AG04450 (cell line): ENCODE measurements at places on chromosomes 5 and 9.

- no peak for DNase-seq
Observed at GRCh38 chr5:74578356-74579044, 62.0 kb downstream of the ENC1 start.

DNA sequence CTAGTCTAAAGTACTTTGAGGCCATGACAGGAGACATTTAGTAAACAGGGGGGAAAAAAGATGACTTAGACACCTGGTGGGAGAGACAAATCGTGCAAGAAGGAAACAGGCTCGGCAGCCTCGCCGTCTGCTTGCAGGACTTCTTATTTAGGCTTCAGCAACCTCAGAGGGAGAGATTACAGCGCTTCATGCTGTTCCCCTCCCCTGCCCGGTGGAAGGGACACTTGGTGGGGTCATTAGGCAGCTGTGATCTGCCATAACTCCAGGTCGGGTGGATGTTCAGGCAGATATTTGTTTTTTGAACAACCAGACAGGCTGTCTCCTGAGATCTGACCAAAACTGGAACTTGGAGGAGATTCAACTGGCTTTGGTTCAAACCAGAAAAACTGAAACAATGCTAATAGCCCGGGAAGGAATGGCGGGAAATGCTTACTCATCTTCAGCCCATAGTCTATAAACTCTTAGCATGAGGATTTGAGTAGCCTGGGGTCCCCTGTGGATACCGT lies 38.1 kb upstream of the CD180 start:
- DNase-seq = peak; percentile 37

GRCh38 chr5:111697215-111697614 lies 59.8 kb downstream of the NREP start:
- DNase-seq = no peak

GRCh38 chr5:56739990-56740389 lies 75.4 kb upstream of the MAP3K1 start:
- no peak for DNase-seq

DNA sequence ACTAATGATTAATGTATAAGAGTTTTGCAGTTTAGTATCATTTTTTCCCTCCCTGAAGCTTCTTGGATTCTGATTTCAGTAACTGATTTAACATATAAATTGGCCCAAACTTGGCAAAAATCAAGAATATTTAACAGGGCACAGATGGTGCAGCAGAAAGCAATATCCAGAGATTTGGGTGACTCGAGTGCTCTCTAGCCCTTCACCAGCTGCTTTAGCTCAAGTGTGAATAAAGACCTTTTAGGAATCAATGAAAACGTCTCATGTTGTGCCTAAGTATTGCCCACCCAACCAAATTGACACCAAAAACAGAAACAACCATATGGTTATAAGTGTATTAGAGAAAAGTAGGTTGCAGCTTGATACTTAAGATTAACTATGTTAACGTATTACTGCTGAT lies 933.4 kb upstream of the PTPRD start:
- DNase-seq = no peak

DNA sequence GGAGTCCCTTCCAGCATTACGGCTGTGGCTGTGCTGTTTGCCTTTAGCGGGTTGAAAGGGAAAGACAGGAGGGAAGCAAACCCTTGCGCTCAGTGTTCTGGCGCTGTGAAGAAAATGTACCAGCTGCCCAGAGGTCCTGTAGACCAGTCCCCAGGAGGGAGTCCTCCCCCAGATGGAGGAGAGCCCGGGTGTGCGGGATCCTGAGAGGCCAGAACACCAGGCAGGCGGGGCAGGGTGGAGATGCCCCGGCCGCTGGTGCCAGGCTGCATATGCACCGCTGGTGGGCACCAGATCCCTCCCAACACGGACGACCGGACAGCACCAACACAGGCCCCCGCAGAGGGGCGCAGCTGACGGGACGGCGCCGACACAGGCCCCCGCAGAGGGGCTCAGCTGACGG lies 37.2 kb upstream of the SLC9A3 start:
- DNase-seq = no peak

GRCh38 chr5:78758169-78758839 lies 109.7 kb upstream of the LHFPL2 start:
- peak; percentile 68 for DNase-seq

DNA sequence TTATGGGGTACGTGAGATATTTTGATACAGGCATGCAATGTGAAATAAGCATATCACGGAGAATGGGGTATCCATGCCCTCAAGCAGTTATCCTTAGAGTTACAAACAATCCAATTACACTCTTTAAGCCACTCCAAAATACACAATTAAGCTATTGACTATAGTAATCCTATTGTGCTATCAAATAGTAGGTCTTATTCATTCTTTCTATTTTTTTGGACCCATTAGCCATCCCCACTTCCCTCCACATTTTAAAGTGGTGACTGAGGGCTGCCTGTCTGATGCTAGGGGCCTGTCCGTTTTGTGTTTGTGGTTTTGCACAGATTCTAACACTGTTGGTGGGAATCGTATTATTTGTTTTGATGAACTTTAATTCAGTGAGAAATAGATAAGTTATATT lies 129.7 kb upstream of the DHFR start:
- no peak for DNase-seq

GRCh38 chr9:97394881-97395280 lies 17.0 kb upstream of the TDRD7 start:
- DNase-seq = no peak

GRCh38 chr5:171447226-171447625 lies 27.8 kb downstream of the FGF18 start:
- DNase-seq = no peak

DNA sequence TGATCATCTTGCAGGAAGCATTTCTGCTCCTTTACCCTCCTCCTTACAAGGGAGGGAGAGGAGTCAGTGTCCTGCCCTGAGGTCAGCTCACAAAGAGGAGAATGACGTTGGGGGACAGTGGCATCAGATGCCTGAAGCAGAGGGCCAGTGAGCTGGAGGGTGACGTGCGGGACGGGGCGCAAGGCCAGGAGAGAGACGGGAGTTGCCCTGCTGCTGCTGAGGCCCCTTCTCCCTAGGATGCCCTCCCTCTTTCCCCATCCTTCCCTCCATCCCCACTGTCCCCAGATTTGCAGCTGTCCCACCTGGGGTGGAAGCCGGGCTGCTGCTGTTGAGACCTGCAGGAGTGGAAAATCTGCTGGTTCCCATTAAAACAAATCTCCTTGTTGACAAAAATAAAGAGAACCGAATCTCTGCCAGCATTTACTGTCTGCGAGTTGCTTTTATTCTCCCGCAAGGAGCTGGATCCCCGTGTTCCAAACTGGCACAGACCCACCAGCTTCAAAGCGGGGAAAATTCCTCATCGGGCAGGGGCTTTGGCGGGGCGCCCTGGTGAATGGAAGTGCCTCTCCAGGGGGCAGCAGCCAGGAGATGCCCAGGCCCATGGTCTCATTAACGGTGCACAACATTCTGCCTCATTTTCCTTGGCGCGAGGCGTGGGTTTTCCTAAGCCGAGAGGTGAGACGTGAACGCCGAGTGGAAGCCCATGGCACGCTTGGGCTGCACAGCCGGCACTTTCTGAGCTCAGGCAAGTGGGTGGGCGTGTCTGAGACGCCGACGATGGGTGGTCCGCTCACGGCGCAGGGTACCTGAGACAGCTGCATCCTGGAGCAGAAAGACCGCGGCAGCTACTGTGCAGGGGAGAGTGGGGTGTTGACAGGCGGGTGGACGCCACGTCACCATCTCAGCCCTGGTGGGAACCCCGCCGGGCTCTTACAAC lies 13.9 kb upstream of the COL5A1 start:
- no peak for DNase-seq

- DNase-seq = no peak
Observed at GRCh38 chr5:139765409-139766217, 30.0 kb upstream of the PSD2 start.

GRCh38 chr9:84919440-84919839 lies 249.9 kb downstream of the NTRK2 start:
- no peak for DNase-seq

GRCh38 chr9:36871606-36872005 lies 162.5 kb downstream of the PAX5 start:
- no peak for DNase-seq

DNA sequence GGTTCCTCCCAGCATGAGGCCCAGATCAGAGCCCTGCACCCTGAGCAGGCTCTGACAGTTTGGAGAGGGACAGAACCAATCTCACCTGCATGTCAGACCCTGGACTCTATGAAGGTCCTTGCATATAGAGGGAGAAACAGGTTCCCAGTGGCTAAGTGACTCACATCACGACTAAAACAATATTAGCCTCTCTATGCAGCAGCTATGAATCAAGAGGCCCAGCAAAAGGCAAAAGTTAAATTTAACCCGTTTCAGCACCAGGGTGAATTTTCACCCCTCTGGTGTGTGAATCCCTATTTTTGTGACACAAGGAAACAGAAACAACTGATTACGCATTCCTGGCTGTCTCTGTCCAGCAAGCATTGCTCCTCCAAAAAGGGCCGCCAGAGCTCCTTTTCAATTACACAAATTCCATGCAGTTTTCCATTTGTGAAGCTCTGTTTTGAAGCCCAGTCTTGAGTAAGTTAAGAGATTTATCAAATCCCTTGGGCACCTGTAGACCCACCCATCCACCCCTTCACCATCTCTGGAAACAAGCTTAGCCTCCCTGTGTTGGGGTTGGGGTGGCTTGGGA lies 136.6 kb downstream of the GABBR2 start:
- no peak for DNase-seq

- DNase-seq = no peak
Observed at GRCh38 chr9:134826336-134827285, 54.0 kb upstream of the FCN2 start.

DNA sequence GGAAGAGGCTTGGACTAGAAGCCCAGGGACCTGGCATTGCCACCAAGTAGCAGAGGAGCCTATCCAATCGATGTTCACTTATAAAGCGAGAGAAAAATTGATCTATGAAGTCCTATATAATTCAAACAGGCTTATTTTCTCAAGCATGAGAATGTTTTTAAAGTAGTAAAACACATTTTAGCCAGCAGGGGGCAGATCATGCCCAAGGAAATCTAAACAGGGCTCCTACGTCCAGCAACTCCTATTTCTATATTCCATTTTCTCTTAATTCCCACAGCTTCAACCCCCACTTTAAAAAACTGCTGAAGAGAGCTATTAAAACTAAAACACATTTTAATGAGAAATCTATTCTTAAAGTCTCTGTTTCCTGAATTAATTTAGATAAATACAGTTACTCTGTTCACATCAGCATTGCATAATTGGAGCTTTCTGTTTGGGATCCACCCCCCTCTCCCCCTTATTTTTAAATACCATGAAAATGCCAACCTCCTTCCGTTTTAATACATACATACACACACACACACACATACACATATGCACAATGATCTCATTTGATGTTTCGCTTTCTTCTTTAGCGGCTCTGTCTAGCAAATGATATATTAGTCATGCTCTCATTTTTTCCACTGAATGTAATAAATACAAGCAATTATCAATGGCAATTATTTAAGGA lies 144.9 kb downstream of the MYO10 start:
- no peak for DNase-seq

- no peak for DNase-seq
Observed at GRCh38 chr9:129624947-129625346, 1.0 kb upstream of the NTMT1 start.

GRCh38 chr5:158324236-158324635 lies 465.3 kb upstream of the CLINT1 start:
- no peak for DNase-seq

- no peak for DNase-seq
Observed at GRCh38 chr5:60883229-60883628, 39.2 kb upstream of the ELOVL7 start.

GRCh38 chr5:37696190-37697021 lies 143.4 kb downstream of the GDNF start:
- DNase-seq = no peak

GRCh38 chr9:19471737-19472648 lies 63.2 kb downstream of the ACER2 start:
- no peak for DNase-seq

GRCh38 chr9:84701801-84702200 lies 32.3 kb downstream of the NTRK2 start:
- DNase-seq = no peak

GRCh38 chr5:148972974-148973374 lies 89.9 kb downstream of the SH3TC2 start:
- DNase-seq = peak; percentile 53

DNA sequence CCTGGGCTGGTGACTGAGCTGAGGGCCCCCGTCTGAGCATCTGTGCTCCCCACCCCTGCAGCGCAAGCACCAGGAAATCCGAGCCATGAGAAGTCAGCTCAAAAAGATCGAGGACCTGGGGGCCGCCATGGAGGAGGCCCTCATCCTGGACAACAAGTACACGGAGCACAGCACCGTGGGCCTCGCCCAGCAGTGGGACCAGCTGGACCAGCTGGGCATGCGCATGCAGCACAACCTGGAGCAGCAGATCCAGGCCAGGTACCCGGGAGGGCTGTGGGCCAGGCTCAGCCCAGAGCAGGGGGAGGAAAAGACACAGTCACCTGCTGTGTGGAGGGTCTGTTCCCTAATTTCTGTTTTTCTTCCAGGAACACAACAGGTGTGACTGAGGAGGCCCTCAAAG lies 24.6 kb downstream of the DYNC2I2 start:
- no peak for DNase-seq

DNA sequence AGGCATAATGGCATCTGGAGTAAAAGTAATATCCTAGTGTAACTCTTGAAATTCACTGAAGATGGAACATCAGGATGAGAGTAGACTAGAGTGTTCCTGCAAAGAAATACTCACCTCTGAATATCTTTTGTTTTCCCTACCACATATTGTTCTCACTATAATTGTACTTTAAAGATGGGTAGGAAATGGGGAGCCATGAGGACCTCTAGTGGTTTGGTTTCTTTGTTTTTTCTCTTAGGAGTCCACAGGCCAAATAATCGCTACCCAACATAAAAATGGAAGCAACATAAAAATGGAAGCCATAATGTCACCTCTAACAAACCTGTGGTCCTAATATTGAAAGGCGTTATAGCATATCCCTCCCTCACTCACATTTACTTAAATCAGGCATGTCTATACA lies 2375.8 kb downstream of the MAT2B start:
- no peak for DNase-seq

DNA sequence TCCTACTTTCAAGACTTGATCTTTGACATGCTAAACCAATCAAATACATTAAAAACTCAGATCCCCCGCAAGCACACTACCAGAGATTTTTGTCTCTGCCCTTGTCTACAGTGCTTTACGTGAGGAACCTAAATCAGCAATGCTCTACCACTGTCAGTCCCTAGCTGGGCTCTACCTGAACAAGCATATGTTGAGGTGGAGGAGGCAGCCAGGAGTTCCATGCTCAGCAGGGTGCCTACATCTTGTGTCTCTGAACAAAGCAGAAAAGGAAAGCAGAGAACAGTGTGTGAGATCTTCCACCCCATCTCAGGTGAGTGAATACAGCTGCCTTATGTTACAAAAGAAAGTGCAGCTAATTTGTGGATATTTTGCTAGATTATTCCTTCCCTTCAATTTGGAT lies 255.0 kb downstream of the NDUFS4 start:
- DNase-seq = no peak
